ENCODE measurements at places on chromosomes 1 and 21.

DNA sequence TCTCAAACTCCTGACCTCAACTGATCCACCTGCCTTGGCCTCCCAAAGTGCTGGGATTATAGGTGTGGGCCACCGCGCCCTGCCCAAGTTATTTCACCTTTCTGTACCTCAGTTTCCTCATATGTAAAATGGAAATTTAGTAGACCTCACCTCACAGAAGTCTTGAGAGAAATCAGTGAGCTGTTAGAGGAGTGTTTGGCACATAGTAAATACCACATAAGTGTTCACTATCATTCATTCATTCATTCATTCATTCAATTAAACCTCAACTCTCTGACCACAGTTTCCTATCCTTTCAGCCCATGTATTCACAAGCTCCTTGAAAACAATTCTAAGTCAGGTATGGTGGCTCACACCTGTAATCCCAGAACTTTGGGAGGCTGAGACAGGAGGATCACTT lies 3.8 kb upstream of the FGR start:
- DNase-seq, result no peak

GRCh38 chr1:216788671-216789070 lies 65.4 kb upstream of the ESRRG start:
- DNase-seq, result no peak

- DNase-seq, result no peak
Observed at GRCh38 chr1:64616039-64616438, 128.8 kb upstream of the RAVER2 start.

DNA sequence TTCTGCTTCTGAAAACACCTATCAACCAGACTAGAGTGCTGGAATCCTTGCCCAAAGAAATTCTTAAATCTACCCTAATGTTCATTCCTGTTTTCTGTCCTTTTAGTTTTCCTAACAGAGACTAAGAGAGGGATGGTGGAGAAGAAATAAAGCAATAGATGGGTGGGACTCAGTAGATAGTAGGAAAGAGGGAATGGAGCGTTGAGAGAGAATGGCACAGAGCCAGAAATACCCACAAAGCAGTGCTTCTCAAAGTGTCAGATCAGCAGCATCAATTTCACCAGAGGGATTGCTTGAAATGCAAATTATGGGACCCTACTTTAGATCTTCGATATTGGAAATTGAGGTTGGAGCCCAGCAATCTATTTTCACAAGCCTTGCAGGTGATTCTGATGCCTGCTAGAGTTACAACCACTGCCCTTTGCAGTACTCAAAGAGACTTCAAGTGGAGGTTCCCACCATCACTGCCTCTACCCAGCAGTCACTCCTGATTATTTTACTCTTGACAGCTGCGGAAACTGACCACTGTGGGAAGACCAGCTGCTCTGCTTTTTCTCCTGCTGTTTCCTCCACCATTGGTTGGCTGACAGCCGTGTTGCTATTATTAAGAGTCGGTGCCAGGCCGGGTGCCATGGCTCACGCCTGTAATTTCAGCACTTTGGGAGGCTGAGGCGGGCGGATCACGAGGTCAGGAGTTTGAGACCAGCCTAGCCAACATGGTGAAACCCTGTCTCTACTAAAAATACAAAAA lies 11.4 kb upstream of the PRPF3 start:
- DNase-seq, result no peak

- DNase-seq, result no peak
Observed at GRCh38 chr1:233530665-233531386, 83.1 kb upstream of the KCNK1 start.

DNA sequence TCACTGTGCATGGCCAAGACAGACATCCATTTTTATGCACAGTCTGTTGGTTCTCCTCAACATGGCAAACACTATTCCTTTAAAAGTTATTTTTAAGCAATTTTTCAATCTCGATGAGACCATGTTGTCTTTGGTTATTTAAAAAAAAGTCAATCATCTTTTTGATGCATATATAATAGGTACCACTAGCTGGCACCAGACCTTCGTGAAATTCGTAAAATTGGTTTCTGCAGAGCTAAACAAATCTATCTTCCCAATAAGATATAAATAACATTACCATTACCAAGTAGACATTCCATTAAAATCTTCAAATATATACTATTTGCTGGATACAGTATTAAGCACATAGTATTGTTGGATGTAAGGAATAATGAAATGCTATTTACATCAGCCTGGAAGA lies 220.0 kb upstream of the GREM2 start:
- DNase-seq, result no peak

DNA sequence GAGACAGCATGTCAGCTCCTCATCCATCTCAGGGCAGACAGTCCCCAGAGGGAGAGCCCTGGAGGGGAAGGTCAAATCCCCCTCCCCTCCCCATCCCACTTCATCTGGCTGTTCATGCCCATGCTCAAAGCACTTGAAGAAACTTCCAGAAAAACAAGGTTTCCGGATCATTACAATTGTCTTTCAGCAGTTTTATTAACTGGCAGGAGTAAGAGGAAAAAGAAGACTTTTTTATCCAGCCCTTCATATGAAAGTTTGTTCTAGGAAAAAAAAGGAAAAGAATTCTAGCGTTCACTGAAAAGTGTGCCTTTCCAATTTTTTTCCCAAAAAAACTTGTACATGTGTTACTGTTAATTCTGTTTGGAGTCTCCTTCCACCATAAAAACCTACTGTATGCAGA lies 145.7 kb upstream of the TIAM1 start:
- DNase-seq, result no peak

- DNase-seq, result no peak
Observed at GRCh38 chr1:227723474-227723873, 11.6 kb downstream of the JMJD4 start.

DNA sequence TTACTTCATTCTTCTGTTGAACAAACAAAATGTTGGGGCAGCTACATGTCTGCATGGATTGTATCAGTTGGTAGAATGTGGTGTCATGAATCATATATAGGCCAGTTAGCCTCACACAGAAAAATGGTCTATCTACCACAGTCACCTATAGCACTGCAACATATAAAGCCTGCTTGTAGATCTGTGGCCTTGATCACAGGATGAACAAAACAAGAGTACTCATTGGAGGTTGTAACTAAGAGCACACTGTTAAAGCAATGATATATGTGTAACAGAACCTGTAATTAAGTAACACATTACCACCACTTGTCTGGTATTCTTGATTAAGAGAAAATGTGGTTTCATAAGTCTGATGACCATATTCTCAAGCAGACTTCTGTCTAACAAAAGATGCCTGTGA lies 167.3 kb upstream of the SGIP1 start:
- DNase-seq, result no peak

DNA sequence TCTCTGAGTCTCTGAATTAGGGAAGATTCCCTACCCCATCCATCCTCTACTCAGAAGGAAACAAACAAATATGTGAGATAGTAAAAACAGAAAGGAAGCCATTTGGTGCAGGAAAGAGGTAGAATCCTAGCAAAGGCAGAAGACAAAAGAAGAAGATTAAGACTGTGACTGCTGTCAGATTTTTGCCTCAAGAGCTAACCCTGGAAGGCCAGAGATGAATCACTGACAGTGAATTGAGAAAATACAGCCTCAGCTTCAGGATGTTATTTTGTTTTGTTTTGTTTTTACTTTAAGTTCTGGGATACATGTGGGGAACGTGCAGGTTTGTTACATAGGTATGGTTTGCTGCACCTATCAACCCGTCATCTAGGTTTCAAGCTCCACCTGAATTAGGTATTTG lies 31.7 kb downstream of the DSTYK start:
- DNase-seq, result no peak

Measured in endodermal cell (in vitro differentiated cells).